ENCODE measurements at places on chromosomes 13 and 19.
A peak's percentile ranks its signal among the peaks of the same experiment; 100 is the strongest.

DNA sequence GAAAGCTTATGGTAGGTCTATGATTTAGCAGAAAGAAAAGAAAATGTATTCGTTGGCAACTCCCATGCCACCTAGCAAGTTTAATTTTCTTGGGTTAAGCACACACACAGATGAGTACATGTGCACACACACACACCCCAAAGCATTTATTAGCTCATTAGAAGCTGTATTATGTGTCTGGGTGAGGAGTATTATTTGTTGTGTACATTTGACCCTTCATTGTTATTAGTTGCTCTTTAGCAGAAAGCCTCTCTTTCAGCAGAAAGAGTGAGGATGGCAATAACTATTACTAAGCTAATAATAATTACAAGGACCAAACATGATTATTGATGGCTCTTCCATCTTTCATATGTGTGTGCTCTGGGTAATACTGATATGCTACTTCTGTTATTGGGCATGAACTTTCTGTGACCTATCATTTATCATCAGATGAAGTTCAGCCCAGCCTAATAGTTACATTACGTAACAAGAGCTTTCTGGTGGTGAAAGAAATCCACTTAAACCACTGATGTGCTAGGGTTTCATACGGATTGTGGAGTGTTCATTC is 177.4 kb upstream of the OBI1 start:
- no peak for DNase-seq

DNA sequence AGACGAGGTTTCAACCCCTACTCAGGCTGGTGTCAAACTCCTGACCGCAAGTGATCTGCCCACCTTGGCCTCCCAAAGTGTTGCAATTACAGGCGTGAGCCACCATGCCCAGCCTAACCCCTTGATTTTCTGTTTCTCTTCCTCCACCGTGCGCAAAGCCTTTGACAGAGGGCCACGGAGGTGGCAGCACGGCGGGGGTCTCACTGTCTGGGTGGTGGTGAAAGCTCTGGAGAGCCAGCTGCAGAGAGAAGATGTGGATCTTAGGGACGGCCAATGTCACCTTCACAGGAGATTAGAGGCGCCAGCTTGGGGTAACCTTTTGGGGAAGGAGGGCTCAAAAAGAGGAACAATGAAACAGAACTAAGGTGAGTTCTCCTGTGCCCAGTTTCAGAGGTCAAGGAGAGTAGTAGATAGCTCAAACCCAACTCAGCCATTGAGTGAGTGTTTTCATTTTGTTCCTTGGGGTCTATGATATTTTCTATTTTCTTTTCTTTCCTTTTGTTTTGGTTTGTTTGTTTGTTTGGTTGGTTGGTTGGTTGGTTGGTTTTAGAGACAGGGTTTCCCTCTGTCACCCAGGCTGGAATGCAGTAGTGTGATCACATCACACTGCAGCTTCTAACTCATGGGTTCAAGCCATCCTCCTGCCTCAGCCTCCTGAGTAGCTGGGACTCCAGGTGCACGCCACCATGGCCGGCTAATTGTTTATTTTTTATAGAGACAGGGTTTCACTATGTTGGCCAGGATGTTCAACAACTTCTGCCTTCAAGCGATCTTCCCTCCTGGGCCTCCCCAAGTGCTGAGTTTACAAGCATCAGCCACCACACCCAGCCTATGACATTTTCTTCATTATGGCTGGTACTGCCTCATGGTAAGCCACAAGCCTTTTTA is 37.7 kb downstream of the GPR42 start:
- no peak for DNase-seq

DNA sequence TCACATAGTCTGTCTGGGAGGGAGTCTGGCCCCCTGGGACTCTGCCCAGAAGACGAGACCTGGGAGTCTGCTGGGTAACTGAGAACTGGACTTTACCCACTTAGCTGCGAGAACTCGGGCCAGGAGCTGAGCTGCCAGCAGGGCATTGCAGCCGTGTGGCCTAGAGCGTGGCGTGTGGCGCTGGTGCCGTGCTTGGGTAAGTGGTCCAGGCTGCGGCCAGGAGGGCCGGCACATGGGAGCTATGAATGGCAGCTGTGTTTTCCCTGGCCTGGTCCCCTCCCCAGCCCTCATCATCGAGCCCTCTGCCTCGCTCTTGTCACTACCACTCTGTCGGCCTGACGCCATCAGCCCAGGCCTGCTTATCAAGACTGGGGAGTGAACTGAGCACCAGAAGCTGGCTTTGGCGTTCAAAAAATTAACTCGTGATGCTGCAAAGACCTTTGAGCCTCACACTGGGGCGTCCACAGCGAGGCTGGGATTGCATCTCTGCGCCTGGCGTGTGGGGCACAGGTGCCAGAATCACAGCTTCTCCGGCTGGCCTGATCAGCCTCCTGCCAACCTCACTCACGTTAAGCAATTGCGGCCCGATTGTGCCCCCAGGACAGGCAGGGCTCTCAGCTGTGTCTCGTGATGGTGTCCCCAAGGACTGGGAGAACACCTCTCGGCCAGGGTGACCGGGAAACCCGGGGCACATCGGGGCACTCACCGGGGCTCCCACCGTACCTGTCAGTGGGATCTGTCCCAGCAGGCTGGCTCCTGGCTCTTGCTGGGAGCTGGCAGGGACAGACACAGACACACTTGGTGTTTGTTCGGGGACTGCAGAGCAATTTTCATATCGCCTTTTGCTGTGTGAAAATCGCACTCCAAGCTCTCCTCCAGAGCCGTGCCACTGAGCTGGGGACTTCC is 85.9 kb downstream of the KDM4B start:
- no peak for DNase-seq

DNA sequence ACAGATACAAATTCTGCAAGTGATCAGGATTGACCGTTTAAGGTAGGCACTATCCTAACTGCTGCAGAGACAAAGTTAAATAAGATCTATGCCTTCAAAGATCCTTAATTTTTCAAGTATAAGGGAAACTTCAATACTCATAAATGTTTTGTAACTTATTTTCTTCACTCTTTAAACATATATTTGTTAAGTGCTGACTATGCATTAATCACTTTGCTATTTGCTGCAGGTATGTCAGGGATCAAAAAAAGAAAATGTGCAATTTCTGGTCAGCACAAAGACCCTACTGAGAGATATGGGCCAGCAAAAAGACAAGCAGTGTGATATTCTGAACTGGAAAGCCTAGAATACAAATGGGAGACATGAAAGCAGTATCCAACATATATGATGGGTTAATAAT is 756.1 kb upstream of the PCDH9 start:
- DNase-seq: no peak

DNA sequence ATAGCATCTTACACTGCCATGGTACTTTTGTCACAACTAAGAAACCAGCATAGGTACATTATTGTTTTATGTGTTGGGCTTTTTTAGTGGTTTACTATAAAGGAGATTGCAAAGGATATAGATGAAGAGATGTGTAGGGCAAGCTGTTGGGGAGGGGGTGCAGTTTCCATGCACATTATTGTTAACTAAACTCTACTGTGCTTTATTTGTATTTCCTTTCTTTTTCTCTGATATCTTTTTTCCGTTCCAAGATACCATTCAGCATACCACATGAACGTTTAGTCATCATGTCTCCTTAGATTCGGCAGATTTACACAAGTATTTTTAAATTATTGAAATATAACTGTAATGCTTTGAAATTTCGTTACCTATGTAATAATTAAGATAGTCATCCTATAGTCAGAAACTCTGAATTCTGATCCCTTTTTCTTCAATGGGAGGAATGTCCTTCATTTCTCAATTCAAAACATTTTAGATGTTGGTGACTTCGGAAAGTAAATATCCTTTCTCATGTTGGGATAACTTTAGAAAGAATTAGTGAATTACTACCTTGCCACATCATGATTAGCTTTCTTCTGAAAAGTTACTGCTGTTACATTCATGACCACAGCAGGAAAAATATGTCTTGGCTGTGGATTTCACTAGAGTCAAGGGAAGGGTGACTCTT is 82.8 kb downstream of the FRY start:
- DNase-seq: no peak

- no peak for DNase-seq
Observed at GRCh38 chr13:113365583-113365970, 1.6 kb upstream of the GRTP1 start.

DNA sequence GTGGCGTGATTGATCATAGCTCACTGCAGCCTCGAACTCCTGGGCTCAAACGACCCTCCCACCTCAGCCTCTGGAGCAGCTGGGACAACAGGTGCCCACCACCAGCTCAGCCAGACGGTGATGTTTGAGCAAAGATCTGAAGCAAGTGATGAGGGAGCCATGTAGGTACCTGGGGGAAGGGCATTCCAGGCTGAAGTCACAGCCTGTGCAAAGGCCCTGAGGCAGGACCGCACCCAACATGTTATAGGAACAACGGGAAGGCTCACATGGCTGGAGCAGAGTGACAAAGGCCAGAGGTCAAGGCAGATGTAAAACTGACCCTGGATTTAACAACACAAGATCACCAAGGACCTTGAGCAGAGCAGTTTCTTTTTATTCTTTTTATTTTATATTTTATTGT is 14.8 kb downstream of the FEM1A start:
- DNase-seq: no peak

GRCh38 chr13:107585469-107586180 is 629.7 kb downstream of the LIG4 start:
- DNase-seq: no peak

- DNase-seq: no peak
Observed at GRCh38 chr19:45911291-45911690, 3.3 kb downstream of the NANOS2 start.

GRCh38 chr13:89755729-89756492 is 1591.6 kb upstream of the MIR17HG start:
- DNase-seq: no peak

DNA sequence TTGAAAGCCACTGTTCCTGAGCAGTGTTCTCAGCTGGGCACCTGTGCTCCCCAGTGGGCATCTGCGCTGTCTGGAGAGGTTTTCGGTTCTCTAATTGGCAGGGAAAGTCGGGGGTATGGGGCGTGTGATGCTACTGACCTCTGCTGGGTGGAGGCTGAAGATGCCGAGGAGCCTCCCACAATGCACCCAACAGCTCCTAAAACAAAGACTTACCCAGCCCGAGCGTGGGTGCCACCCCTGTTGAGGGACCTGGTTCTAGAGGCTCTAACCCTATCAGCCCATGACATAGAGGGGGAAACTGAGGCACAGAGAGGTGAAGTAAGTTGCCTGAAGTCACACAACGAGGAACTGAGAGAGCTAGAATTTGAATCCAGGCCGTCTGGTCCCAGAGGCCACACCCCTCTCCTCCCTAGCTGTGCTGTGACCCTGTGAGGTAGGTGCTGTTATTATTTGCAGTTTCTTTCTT is 2.3 kb downstream of the SPACA4 start:
- no peak for DNase-seq

DNA sequence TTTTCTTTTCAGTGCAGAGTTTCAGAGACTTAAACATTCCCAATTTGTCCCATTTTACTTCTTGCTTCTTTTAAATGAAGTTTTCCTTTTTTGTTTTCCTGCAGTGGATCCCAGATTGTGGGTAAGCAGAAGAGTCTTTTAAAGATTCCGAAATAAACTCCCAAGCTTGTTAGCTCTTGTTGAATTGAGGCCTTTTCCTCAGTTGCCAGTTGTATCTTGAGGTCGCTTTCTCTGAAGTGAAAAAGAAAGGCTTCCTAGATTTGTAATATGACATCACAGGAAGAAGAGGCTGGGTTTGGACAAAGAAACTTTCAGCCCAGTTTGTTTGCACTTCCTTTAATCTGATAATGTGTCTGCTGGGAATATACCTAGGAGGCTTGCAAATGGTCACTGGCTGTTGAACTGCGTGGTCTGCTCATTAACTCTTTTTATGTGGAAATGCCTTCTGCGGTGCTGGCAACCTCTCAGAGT is at the start of gene LPAR6:
Gene LPAR6, minus strand, starts transcription at position 233 of the 471 bp plus-strand sequence. CDS start 690 bp downstream, outside the sequence.
- no peak for DNase-seq

GRCh38 chr19:29501816-29502580 is 23.8 kb upstream of the VSTM2B start:
- no peak for DNase-seq

GRCh38 chr13:62483774-62484173 is 1068.1 kb upstream of the PCDH20 start:
- no peak for DNase-seq

DNA sequence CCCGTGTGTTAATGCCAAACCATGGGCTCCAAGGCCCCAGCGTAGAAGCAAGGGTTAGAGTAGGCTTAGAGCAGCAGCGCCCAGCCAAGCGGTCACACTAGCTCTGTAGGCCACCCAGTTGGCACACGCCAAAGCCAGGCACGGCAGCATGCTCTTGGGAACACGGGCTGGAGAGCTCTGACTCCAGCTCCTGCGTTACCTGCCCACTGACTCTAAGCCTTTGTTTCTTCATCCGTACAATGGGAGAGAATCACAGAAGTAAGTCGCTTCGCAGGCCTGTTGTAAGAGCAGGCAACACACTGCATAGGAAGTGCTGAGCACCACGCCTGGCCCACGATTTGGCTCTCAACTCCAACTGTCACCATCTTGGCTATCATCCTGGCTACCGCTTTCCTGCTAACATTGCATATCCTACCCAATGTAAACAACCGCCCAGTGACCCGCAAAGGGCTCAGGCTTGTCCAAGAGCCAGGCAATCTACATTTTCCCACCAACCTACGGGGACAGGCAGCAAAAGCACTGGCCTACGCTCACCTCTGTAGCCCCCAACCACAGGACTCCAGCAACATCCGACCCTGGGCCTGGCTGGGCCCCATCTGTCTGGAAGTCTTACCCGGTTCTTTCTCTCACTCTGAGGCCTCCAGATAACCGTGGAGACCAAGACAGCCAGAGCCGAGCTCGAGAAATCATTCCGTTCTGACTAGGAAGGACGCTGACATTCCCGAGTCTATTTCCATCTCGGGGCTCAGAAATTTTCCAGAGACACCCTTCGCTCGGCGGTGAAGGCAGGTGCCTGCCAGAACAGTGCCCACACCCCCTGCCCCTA is 91.5 kb upstream of the ZNF507 start:
- DNase-seq: no peak

- DNase-seq: peak; percentile 83
Observed at GRCh38 chr19:33905937-33906577, 109.4 kb downstream of the KCTD15 start.

GRCh38 chr13:81142306-81142999 is 801.5 kb upstream of the SPRY2 start:
- no peak for DNase-seq

GRCh38 chr19:46471811-46472543 is 614 bp upstream of the PNMA8A start:
- DNase-seq: no peak

- no peak for DNase-seq
Observed at GRCh38 chr13:100525453-100526317, 62.9 kb downstream of the GGACT start.

- peak; percentile 74 for DNase-seq
Observed at GRCh38 chr19:4374498-4375163, 25.7 kb downstream of the SH3GL1 start.

- no peak for DNase-seq
Observed at GRCh38 chr19:57557659-57558058, 2.0 kb downstream of the ZNF550 start.

- no peak for DNase-seq
Observed at GRCh38 chr19:4198467-4199126, 16.1 kb downstream of the ANKRD24 start.

GRCh38 chr13:24741016-24741662 is 22.8 kb upstream of the RNF17 start:
- DNase-seq: no peak

DNA sequence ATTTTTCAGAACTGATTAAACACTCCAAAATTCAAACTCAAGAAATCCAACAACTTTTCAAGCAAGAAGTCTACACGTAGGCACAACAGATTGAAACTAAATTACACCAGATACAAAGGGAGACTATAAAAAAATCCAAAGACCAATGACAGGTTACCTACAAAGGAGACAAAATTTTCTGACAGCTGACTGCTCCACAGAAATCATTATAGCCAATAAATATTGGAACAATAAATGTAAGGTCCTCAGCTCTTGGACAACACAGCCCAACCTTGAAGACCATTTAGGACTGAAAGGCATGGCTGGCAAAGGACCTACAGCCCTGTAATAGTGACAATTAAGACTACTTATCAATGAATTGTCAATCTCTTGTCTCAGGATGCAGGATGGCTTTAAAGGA is 15.9 kb downstream of the ZNF350 start:
- DNase-seq: no peak

Measured in thyroid gland (tissue), 4 donors.